ENCODE measurements at places on chromosomes 5 and 9.

DNA sequence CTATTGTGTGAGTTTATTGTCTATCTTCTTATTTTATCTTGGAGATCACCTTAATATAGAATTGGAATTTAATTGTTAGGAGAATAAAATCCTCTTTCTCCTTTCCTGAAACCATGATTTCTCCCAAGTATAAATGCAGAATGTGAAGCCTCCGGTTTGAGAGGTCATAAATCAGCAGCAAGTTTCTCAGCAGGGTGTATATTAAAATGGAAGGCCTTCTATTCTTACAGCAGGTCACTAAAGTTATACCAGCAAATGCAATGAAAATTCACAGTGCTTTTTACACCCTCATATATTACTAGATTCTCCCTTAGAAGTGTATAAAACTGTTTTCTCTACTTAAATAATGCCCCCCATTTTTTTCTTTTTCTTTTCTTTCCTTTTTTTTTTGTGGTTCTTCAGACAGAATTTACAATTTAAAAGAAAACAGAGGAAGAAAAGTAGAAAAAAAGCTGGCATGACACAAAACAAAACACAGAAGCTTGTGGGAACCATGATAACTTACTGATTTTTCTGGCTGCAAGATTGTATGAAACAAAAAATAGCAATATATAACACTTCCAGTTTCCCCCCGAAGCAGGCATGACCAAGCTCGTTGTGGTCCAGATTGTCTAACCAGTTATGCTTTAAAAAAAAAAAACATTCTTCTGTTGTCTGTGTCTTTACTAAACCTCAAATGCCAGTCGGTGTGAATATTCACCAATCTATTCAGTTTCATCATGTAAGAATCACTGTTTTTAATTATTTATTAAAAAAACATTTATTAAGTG lies 211.2 kb downstream of the RAB3C start:
- no peak for DNase-seq

- DNase-seq = peak; percentile 13
These were observed 149.7 kb downstream of the ENC1 start for GRCh38 chr5:74490814-74491213.

- DNase-seq = no peak
These were observed 10.7 kb upstream of the STK32A start for GRCh38 chr5:147223948-147224791.

GRCh38 chr9:5265939-5266338 lies 34.7 kb downstream of the INSL4 start:
- DNase-seq = no peak

- DNase-seq = no peak
These were observed 86.5 kb upstream of the FSTL4 start for GRCh38 chr5:133698646-133699526.

DNA sequence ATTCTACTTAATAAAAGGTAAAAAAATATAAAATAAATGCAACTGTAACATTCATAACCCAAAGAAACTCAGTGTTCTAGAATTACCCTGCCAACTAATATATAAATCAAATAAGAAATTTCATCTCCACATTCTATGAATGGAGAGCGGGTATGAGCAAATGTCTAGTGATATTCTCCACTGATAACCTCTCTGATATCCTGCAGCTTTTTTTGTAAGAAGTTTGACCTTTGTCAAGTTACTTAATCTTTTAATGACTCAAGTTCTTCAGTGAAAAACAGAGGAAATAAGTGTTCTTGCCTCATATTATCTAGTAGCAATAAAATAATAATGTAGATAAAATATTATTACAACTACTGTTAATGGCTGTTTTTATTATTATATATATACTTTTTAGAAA lies 1275.6 kb upstream of the CDH9 start:
- DNase-seq = no peak

Data from CD14-positive monocyte (primary cell).